ENCODE measurements at places on chromosomes 12 and 14. TPM values are rescaled to one million over a fixed set of nuclear protein-coding genes. Genes with fewer than 3 reads are reported as not detected.

DNA sequence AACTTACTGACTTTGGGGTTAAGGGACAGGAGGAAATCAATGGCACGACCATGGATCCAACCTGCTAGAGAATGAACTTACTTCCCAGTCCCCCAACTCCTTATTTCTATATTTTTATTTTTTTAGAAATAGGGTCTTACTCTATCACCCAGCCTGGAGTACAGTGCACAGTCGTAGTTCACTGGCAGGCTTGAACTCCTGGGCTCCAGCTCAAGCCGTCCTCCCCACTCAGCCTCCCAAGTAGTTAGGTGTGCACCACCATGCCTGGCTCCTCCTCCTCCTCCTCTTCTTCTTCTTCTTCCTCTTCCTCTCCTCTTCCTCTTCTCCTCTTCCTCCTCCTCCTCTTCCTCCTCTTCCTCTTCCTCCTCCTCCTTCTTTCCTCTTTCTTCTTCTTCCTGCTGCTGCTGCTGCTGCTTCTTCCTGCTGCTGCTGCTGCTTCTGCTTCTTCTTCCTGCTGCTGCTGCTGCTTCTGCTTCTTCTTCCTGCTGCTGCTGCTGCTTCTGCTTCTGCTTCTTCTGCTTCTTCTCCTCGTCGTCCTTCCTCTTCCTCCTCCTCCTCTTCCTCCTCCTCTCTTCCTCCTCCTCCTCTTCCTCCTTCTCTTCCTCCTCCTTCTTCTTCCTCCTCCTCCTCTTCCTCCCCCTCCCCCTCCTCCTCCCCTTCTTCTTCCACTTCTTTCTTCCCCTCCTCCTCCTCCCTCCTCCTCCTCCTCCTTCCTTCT, 390.1 kb upstream of the RGS6 start:
- no peak for DNase-seq
- H3K27me3 ChIP-seq: no peaks in the 10 kb centered on the region
- H3K4me1 ChIP-seq: peaks cover 14% of the 10 kb centered on the region
- no peak overlapping the region for H3K4me3 ChIP-seq
- no peak overlapping the region for H3K27ac ChIP-seq
- no peaks in the 10 kb centered on the region for H3K36me3 ChIP-seq

DNA sequence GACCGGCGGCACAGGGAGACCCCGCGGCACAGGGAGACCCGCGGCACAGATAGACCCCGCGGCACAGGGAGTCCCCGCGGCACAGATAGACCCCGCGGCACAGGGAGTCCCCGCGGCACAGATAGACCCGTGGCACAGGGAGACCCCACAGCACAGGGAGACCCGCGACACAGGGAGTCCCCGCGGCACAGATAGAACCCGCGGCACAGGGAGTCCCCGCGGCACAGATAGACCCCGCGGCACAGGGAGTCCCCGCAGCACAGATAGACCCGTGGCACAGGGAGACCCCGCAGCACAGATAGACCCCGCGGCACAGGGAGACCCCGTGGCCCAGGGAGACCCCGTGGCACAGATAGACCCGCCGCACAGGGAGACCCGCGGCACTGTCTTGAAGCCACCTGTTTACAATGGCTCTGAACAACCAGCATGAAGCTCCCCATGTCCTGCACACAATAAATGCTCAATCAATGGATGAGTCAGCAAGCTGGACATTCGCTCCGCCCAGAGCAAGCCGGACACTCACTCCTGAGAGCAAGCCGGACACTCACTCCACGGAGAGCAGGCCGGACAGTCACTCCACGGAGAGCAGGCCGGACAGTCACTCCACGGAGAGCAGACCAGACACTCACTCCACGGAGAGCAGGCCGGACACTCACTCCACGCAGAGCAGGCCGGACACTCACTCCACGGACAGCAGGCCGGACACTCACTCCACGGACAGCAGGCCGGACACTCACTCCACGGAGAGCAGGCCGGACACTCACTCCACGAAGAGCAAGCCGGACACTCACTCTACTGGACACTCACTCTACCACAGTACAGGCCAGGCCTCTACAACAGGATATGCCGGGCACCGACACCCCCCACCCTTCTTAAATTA, 121.9 kb downstream of the RFLNA start:
- no peaks in the 10 kb centered on the region for H3K27me3 ChIP-seq
- no peak overlapping the region for H3K4me3 ChIP-seq
- H3K36me3 ChIP-seq: peaks cover 63% of the 10 kb centered on the region

DNA sequence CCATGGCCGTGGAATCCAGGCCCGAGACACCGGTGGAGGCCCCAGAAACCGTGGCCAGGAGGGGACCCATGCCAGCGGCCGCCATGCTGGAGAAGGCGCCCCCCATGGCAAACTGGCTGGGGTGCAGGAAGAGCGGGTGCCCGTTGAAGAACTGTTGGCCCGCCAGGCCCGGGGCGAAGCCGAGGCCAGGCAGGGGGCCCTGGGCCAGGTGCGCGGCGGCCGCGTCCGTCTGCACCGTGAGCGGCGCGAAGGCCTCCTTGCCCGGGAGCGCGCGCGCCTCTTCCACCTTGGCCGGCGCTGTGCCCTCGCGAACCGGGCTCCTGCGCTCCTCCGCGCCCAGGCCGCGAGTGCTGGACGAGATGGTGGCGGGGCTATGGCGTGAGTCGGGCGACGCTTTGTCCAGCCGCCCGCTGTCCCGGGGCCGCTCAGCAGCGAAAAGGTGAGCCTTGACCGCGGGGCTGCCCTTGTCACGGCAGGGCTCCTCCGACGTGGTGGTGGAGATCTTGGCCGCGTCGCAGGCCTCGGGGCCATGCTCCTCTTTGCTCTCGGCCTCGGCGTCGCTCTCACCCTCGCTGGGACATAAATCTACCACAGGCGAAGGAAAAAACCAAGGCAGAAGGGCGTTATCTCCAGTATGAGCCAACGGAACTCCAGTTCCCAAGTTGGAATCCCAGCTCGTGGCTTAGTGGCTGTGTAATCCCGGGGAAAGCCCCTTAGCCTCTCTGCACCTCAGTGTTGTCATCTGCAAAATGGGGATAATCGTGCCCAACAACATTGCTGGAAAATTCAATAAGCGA, 9.5 kb downstream of the TBX3 start:
- DNase-seq: no peak
- H3K4me1 ChIP-seq: peaks cover 17% of the 10 kb centered on the region
- H3K36me3 ChIP-seq: peaks cover 8% of the 10 kb centered on the region
- peak overlapping the region; percentile 25 for H3K4me3 ChIP-seq
- H3K27ac ChIP-seq: peak overlapping the region; percentile 78
- peaks cover 33% of the 10 kb centered on the region for H3K27me3 ChIP-seq

DNA sequence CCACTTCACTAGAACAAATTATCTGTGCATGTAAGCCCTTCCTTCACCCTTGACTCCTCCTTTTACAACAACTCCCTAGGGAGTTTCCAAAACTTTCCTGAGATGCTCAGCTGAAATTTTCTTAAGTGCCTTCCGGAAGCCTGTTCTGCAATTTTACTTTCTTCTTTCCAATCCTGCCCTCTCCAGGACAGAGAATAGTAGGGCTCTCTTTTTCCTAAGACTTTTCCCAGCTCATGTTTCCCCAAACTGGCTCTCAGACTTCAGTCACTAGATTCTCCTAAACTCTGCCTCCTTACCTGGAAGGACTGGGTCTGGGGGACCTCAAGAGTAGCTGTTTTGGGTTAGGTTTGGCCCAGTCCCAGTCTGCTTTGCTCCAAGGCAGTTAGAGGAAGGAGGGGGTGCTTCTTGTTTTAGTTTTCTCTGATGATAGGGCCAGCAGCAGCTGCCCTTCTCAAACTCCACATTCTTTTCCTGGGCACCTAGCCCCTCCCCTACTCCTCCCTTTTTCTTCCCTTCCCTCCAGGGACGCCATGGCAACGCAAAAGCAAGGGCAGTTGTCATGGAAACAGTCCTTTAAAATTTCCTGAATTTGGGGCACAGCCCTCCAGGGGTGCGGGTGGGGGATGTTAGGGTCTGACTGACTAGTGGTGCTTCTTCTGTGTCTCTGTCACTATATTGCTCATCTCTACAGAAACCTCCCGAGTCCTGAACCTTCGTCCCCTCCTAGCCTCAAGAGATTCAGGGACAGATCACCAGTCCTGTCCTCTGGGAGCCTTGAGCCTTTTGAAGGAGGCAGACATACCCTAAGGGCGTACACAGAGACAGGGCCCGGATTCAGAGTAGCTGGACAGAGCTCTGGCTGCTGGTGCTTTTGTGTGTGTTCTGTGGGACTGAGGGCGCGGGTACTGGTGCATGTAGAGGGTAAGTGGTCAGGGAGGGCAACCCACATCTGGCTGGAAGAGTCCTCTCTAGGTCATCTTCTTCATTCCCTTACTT, 17.0 kb downstream of the PPP1R1A start:
- H3K4me3 ChIP-seq: no peak overlapping the region
- no peaks in the 10 kb centered on the region for H3K27me3 ChIP-seq
- no peaks in the 10 kb centered on the region for H3K4me1 ChIP-seq
- DNase-seq: no peak
- no peaks in the 10 kb centered on the region for H3K36me3 ChIP-seq

The C12orf76 gene
- total RNA-seq: 25.0 TPM
